ENCODE measurements at places on chromosomes 12 and 14.
A peak's percentile ranks its signal among the peaks of the same experiment; 100 is the strongest.

- DNase-seq = no peak
Observed at GRCh38 chr12:31714406-31715271, 14.2 kb downstream of the AMN1 start.

DNA sequence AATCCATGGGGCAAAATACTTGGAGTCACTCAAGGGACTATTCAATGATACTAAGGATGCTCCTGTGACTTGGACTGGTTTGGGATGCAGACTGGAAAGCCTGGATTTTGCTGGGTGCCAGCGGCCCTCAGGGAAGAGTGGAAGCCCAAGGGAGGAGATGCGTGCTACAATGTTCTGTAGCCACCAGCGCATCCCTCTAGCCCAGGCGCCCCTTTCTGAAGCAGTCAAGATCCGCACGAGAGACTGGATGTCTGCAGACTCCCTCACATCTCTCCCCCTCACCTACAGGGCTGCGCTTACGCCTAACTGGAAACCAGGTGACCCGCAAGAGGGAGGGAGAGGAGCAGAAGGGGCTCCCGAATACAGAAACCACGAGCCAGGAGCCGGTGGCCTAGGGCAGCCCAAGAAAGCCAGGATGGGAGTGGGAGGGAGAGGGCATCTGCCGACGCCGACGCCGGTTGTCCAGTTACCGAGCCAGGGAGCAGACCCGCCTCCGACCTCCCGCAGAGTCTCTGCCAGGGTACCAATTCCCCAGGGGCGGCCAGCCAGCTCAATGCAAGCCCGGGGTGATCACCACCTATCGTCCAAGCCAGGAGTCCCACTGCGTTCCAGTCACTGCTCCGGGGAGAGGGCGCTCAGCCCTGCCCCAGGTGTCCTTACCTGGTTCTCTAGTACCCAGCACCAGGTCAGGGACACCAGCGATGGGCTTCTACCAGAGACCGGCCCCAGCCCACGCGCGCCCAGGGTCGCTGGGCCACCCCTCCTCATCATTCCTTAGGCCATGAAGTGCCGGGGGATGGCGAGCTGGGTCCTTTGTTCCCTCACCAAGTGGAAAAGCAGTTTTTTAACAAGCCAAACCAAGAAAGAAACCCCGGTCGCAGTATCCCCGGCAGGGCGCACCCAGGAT lies 1.2 kb downstream of the NTN4 start:
- no peak for DNase-seq

GRCh38 chr14:96187216-96188031 lies 17.2 kb upstream of the BDKRB2 start:
- no peak for DNase-seq

DNA sequence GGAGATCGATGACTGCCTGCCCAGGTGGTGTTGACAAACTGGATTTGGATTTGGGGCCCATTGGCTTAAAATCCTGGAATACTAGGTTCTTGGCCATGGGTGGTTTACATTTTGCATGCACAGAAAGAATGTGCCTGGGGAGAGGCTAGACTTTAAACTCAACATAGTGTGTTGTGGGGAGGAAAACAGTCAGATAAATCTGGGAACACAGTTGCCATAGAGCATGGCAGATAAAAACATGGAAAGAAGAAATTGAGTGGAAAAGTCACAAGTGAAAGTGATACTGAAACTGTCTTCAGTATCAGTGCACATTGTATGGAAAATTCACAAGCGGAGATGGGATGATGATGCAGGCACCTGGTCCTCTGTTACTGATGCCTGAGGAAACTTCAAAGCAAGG lies 95.2 kb downstream of the SSPN start:
- no peak for DNase-seq

DNA sequence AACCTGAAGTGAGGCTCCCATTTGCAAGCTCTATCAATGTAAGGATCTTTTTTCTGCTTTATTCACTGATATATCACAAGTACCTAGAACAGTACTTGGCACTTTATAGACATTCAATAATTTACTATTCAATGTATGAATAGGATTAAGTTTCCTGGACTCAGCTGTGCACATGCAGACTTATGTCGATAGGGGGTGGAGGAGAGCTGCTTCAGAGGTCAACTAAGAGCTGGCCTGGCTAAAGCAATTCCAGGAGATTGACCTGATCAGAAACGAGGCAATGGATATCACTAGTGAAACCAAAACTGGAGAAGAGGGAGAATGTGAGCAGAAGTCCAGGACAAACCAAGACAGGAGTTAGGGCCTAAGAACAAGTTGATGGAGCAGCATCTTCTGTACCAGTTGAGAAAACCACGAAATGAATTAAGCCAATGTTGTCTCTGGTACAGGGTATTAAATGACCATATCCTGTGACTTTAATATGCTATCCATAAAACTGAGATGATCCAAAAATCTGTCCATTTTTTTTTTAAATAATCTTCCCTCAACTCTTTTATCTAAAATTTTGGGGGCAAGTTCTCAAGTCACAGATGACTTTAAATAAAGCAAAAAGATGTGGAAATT lies 169.2 kb downstream of the PIK3C2G start:
- DNase-seq = peak; percentile 23

- DNase-seq = peak; percentile 42
Observed at GRCh38 chr12:51424662-51425539, at the start of gene SLC4A8. SLC4A8 (plus strand) TSS chr12:51424831; CDS start chr12:51424988, 157 bp downstream.

DNA sequence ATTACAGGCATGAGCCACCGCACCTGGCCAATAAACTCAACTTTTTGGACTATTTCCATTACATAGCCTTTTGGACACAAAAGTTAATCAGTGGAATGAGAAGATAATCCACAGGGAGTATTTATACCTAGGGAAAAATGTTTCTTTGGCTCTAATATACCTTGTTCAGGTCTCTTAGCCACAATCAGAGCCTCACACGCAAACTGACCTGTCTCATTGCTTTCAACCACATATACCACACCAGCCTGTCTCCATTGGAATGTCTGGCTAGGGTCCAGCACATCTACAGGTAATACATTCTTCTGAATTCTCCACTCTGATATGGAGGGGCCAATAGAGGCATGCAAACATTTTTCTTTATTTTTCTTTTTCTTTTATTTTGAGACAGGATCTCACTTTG lies 3.8 kb upstream of the RBMS2 start:
- DNase-seq = no peak

- no peak for DNase-seq
Observed at GRCh38 chr12:106791531-106791930, 17.0 kb downstream of the RIC8B start.

DNA sequence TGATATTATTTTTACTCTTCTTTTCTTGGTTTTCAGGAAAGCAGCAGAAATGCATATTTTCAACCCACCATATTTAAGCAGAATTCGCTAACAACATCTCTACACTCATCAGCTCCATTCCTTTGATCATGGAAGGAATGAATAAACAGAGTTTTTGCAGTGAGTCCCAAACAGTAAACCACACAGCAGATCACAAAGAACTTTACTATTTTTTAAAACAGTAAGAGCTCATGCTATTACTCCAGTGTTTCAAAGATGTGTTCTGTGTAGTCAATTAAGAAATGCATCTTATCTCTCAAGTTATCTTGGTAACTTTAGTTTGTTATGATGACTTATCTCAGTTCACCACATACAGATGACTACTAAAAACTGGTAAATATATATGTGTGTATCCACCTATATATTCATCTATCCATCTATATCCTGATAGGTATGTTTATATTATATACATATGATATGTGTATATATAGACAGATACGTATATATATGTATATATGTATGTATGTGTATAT lies 843.5 kb downstream of the BCL11B start:
- no peak for DNase-seq

Data from kidney epithelial cell (primary cell).